Regular cardiac myocyte (primary cell): ENCODE measurements at places on chromosomes 5 and 9. TPM values are rescaled to one million over a fixed set of nuclear protein-coding genes. Genes with fewer than 3 reads are reported as not detected.

The PCDHGA1 gene
- 0.38 and 1.4 TPM in 2 replicates for total RNA-seq

The MLANA gene
- total RNA-seq: not detected in 2 replicates

The PCDHGC5 gene
- total RNA-seq: 1.7 and 2.0 TPM in 2 replicates

The KLF9 gene
- total RNA-seq: 14.6 and 52.7 TPM in 2 replicates

The KCNV2 gene
- total RNA-seq: not detected in 2 replicates

The LEAP2 gene
- under 0.01 and 0.28 TPM in 2 replicates for total RNA-seq

The ANKRD34B gene
- not detected in 2 replicates for total RNA-seq

The IL3 gene
- total RNA-seq: not detected in 2 replicates

The IL5 gene
- 0.28 TPM in 1 of 2 replicates, not detected in the other for total RNA-seq
